ENCODE measurements at places on chromosomes 6 and 20. TPM values are rescaled to one million over a fixed set of nuclear protein-coding genes. Genes with fewer than 3 reads are reported as not detected.

The CD109 gene
- 4.9 TPM for total RNA-seq

The MICA gene
- 6.8 TPM for total RNA-seq

The UNC93A gene
- total RNA-seq = not detected

The HSP90AB1 gene
- 1,351 TPM for total RNA-seq

The FERMT1 gene
- total RNA-seq = 5.7 TPM

The MAS1 gene
- total RNA-seq = 0.04 TPM

The CAGE1 gene
- not detected for total RNA-seq

The HMGCLL1 gene
- total RNA-seq = not detected

The CGA gene
- total RNA-seq = 0.20 TPM

The DEFB124 gene
- not detected for total RNA-seq

The CSTF1 gene
- 167 TPM for total RNA-seq

The CCN6 gene
- not detected for total RNA-seq

The MRPS26 gene
- total RNA-seq = 46.5 TPM

The OPN5 gene
- not detected for total RNA-seq

The CTAGE9 gene
- not detected for total RNA-seq

The CAP2 gene
- 15.1 TPM for total RNA-seq
